Right renal cortex interstitium (tissue), 3 donors: ENCODE measurements at places on chromosomes 11 and 22. TPM values are rescaled to one million over a fixed set of nuclear protein-coding genes. Genes with fewer than 3 reads are reported as not detected.

DNA sequence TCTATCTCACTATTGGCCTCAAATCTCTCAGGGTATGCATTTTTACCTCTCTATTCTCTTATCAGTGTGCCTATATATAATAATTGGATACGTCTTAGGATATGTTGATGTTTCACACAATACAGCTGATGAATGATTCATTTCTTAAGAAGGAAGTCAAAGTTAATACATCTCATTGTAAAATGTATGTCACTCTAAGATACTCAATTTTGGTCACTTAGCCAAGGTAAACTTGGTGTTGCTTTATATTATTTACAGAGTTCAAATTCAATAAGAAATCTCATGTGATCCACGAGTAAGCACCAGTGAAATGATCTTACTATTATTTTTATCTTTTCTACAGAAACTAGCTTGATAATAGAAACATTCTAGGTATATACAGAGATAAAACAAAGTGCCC lies 1266.5 kb downstream of the JRKL start:
- no peak for DNase-seq

DNA sequence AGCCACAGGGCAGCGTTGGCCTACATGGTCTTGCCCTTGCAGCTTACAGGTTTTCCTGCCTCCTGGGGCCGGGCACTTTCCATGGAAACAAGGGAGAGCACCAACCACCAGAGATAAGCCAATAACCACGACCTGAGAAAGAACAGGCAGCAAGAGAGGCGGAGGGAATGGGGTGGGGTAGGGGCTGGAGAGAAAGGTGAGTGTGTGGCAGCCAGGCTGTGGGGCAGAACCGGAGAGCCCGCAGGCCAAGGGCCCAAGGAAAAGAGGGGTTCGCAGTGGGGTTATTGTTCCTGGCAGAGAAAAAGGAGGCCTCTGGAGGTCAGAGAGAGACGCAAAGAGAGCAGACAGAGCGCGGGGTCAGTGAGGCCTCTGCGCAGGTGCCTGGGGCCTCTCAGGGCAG lies 33.2 kb downstream of the LRRC74B start:
- DNase-seq: no peak

GRCh38 chr11:20671856-20672546 lies 2.6 kb downstream of the NELL1 start:
- DNase-seq: no peak

- DNase-seq: no peak
These were observed 16.1 kb upstream of the MYRF start for GRCh38 chr11:61736310-61736709.

Gene CD6
- polyA plus RNA-seq: 1.1 TPM
